ENCODE measurements at places on chromosomes 12 and 14.

- no peak for DNase-seq
These were observed 195.4 kb downstream of the DUSP6 start for GRCh38 chr12:89156862-89157262.

DNA sequence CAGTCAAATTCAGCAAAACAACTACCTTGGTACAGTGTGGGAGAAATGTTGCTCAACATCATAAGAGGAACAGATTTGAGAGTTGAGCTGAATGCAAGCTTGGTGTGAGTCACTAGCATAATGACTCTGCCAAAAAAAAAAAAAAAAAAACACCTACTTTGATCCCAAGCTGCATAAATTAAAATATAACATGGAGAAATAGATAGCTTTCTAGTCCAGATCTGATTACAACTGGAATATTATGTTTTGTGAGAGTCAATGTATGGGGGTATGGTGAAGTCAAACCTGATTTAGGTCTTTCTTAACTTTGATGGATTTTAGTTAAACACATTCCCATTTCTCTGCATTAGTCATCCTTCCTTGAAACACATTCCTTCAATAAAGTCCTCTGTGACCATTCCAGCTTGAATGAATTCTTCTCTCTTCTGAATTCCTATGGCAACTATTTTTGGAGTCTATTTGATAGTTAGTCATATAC, 188.1 kb downstream of the SLC5A8 start:
- no peak for DNase-seq

DNA sequence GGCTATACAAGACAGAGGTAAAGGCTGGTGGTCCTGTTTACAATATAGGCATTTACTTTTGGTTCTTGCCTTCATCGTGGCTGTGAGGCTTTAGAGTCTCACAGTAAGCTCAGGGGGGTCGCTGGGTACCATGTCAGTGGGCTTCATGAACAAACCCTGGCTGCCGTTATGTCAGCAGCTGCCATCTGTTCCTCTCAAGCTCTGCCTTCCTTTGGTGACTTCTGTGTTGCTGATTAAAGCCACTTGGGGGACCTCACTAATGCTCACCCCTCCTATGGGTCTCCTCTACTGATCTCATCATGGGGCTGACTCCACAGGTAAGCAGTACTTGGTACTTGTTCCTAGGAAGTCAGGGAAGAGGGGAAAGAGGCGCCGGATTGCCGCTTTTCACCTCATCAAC, 268.7 kb downstream of the TTC6 start:
- DNase-seq: no peak

GRCh38 chr12:32249777-32250176, 143.1 kb downstream of the BICD1 start:
- no peak for DNase-seq

DNA sequence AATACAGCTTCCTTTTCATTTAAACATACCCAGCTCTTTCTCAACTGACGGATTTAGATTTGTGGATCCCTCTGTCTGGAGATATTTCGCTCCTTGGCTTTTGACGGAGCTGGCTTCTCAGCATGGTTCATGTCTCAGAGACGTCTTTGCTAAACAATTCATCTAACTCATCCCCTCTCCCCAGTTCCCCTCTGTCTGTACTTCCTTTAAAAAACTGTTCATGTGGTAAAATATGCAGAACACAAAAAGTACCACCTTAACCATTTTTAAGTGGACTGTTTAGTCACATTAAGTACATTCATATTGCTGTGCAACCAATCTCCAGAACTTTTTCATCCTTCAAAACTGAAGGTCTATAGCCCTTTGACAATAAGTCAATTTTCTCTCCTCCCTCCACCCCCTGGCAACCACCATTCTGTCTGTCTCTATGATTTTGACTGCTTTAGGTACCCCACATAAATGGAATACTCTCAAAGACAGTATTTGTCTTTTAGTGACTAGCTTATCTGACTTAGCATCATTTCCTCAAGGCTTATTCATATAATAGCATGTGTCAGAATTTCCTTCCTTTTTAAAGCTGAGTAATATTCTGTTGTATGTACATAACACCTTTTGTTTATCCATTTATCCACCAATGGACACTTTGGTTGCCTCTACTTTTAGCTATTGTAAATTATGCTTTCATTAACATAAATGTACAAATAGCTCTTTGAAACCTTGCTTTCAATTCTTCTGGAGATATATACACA, 399.8 kb upstream of the SOX5 start:
- DNase-seq: no peak

GRCh38 chr14:51202914-51203665, 37.0 kb upstream of the TMX1 start:
- DNase-seq: no peak

GRCh38 chr14:83101846-83102245, 1568.2 kb upstream of the SEL1L start:
- no peak for DNase-seq

DNA sequence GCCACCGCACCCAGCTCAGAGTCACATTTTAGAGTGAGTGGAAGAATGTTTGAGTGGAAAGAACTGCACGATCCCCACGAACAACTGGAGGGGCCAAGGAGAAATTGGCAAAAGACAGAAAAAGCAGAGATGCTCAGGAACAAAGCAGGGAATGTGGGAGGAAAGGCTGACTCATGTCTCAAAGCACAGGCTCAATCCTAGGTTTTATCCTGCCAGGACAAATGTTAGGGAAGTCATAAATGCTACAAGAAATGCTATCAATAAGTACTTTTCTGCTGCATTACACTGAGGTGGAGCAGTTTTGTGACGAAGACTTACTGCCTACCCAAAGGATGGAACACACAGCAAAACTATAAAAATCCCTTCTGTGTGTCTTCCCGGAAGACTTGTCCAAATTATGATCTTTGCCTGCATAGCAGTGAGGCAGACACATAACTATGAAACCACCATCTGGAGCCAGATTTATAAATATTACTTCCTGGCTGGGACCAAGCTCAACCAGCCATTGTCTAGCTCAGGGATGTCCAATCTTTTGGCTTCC, 26.7 kb downstream of the NIN start:
- DNase-seq: no peak

- DNase-seq: no peak
These were observed 12.8 kb upstream of the NXPH4 start for GRCh38 chr12:57203791-57204190.

All from central memory CD8-positive, alpha-beta T cell (primary cell).